ENCODE measurements at places on chromosomes 16 and 17.

DNA sequence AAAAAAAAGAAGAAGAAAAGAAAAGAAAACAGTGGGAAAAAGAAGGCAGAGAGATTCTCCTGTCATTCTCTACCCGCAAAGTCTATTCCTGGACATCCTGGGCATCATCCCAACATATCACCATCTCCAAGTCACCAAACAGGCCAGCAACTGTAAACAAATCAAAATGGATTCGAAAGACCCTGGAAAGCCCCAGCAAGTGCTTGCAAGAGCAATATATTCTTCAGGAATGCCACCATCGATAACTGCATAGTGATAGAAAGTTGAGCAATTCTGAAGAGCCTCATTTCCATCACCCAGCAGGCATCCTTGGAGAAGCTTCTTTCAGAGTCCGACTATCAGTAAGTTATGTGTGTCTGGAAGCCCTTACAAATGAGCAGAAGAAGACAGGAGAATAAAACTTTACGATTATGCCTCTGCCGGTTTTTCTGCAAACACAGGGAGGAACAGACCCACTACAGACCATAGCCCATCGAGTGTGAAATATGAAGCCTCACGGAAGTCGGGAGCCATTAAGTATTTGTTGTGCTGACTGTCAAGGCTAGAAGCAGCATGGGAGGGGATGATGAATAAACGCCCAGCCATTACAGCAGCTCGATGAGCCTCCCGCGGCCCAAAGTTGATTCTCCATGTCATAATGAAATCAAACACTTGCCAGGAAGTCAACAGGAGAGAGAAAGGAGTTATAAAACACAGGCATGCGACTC, 64.5 kb upstream of the SEC14L1 start:
- no peak for DNase-seq

- DNase-seq: no peak
Observed at GRCh38 chr17:42844271-42844670, at the start of gene AOC2. Gene AOC2 (plus strand): TSS chr17:42844580. CDS start chr17:42844627, 47 bp downstream.

- DNase-seq: no peak
Observed at GRCh38 chr16:50655558-50656055, 25.5 kb downstream of the SNX20 start.

DNA sequence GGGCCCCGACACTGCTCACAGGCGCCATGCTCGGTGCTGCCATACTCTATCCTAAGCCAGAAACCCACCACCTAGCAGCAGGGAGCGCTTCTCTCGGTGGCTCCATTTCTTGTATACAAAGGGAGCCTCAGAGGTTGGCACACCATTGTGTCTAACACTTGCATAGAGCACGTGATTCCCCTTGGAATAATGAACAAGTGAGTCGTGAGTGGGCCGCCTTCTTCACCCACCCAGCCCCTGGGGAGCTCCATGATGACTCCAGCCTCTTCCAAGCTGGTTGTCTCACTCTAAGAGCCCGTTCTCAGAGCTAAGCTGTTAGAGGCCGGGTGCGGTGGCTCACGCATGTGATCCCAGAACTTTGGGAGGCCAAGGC, 82.3 kb upstream of the ZNF469 start:
- no peak for DNase-seq
